Breast epithelium (tissue), 4 donors: ENCODE measurements at places on chromosomes 7 and 10.

GRCh38 chr7:7921830-7922229 is 46.8 kb upstream of the GLCCI1 start:
- no peak for DNase-seq

DNA sequence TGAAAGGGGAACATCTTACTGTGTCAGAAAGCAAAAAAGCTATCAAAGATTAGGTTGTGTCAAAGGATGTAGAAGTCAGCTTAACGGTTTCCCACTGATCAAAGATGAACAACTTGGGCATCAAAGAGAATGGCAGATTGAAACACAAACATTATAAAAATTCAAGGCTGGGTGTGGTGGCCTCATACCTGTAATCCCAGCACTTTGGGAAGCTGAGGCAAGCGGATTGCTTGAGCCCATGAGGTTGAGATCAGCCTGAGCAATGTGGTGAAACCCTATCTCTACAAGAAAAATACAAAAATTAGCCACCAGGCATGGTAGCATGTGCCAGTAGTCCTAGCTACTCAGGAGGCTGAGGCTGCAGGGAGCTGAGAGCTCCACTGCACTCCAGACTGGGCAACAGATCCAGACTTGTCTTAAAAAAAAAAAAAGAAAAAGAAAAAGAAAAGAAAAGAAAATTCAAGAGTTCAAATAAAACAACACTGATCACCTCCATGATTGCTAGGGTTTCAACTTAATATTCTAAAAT is 34.5 kb downstream of the RTKN2 start:
- DNase-seq: no peak

- no peak for DNase-seq
Measured at GRCh38 chr7:134120405-134120804, 6.7 kb upstream of the LRGUK start.

- no peak for DNase-seq
Measured at GRCh38 chr10:119657725-119658124, 6.5 kb downstream of the BAG3 start.

DNA sequence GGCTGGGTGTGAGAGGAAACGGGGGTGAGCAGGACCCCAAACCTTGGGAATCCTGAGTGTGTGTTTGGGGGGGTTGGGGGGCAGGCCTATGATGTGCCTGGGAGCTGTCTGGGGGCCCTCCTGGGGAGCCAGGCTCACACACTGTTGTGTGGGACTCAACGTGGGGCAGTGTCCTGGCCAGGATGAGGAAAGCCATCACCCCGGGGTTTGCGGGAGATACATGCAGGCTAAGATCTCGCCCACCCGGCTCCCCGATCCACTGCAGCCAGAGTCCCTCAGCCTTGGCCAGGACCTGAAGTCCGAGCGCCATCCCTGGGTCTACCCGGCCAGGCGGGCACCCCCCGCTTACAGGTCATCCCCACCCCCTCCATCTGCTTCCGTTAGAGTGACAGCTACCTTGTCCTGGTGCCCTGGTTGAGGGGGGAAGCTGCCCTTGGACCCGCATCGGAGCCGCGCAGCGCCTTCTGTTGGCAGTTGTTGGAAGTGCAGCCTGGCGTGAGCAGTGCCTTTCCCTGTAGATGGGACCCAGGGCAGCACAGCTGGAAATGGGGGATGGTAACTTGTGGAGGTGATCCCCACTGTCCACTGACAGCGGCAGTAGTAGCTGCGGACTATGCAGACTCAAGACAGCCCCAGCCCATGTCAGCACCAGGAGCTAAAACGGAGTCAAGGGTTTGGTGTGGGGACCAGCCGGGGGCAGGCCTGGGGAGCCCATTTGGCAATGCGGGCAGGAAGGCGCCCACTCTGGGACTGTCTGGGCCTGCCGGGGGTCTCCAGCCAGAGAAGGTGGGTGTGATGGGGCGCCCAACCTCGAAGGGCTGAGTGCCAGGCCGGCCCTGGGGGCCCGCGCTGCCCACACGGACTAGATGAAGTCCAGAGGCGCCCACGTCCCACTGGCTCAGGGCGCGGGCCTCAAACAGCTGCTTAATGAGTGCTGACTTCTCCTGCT is 885.6 kb upstream of the ZNF722 start:
- DNase-seq: no peak
